ENCODE measurements at places on chromosomes 11 and 22.

- DNase-seq, result no peak
These were observed 54.0 kb downstream of the PLEKHA7 start for GRCh38 chr11:16960250-16960649.

GRCh38 chr11:85783758-85784157, 27.2 kb downstream of the SYTL2 start:
- DNase-seq, result no peak

GRCh38 chr22:39208013-39208680, 36.6 kb downstream of the PDGFB start:
- DNase-seq, result no peak

DNA sequence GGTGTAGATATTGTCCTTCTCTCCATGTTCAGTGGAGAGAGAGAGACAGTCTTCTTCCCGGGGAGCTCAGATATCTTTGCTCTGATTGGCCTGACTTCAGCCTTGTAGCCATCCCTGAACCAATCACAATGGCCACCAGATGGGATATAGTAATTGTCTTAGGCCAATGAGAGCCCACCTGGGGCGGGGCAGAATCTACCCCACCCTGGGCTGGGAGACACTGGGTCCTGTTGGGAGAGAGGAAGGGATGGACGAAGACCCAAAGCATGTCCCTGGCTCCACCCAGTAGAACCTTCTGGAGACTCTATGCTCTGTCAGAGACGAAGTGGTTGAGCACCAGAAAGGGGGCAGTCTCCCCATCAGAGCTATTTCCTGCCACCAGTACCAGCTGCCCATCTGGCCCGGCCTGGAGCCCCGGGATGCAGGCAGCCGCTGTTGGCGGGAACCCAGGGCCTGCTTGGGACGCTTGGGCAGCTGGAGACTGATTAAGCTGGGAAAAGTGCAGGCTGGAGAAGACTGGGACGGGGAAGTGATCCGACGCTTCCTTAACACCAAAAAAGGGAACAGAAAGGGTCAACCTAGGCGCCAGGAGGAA, 31.6 kb upstream of the CBX7 start:
- no peak for DNase-seq

- DNase-seq, result peak; percentile 52
These were observed 1.1 kb downstream of the UBASH3B start for GRCh38 chr11:122656631-122657101.

DNA sequence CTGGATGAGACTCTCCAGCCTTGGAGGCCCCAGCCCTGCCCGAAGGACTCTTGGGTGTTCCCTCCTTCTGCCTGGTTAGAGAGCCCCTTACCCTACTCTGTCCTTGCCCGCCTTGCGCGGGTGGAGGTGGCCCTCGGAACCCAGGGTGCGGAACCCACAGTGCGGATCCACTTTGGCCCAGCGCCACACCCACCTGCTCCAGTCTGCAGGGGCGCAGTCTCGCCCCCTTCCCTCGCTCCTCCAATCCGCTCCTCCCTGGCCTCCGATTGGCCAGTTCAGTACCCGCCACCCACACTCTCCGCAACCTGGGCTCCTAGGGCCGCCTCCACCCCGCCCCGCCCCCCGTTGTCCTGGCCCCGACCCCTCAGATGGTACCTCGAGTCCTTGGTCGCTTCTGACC, 2.4 kb downstream of the CAPN1 start:
- DNase-seq, result no peak
